HepG2 (cell line): ENCODE measurements at places on chromosomes 4 and X. TPM values are rescaled to one million over a fixed set of nuclear protein-coding genes. Genes with fewer than 3 reads are reported as not detected.

DNA sequence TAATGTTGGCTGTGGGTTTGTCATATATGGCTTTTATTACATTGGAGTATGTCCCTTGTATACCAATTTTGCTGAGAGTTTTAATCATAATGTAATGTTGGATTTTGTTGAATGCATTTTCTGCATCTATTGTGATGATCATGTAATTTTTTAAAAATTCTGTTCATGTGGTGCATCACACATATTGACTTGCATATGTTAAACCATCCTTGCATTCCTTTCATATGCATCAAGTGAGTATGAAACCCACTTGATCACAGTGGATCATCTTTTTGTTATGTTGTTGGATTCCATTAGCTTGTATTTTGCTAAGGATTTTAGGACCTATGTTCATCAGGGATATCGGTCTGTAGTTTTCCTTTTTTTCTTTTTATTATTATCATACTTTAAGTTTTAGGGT lies 12.1 kb downstream of the HEPH start:
- DNase-seq: no peak

DNA sequence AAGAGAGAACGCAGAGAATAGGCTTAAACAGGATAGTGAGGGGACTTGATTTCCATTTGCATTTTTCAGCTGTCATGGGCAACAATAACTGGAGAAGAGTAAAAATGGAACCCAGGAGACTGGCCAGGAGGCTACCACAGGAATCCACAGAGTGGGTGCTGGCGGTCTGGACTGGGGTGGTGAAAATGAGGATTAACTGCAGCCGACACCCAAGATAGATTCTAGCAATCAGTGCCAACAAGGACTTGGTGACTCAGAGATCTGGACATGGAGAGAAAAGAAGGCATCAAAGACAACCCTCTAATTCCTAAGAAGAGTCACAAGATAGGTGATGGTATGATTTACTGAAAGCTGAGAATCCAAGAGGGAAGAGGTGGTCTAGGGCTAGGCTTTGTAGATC lies 102.8 kb downstream of the ATP8A1 start:
- DNase-seq: no peak

DNA sequence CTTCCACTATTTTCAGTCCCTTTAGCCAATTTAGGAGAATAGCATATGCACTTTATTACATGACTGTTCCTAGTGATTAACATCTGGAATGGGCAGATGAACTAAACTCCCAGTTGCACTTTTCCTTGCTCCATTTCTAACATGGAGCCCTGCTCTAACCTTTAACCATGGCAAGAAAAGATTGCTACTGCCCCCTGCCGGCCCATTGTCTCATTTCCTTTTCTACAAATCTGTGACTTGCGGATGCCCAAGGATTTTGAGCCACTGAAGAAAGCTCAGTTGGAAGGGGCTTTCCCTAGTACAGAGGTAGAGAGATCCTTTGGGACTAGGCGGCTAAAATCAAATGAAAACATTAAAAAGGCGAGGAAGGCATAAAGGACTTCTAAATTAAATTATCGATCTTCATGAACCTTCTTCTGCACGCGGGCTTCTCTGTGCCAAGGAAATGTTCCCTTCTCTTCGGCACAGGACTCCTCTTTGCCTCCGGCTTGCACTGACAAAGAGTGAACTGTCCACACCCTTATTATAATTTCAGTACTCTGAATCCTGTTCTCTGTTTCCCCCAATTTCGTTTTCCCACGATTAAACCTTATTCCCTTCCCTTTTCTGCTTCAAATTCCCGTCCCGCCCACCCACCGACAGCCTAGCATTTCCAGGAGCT lies 577 bp upstream of the GLRA2 start:
- DNase-seq: peak; percentile 10

GRCh38 chr4:14961292-14961691 lies 41.0 kb upstream of the CPEB2 start:
- no peak for DNase-seq

TKTL2 gene
- not detected in 2 replicates for total RNA-seq

- DNase-seq: no peak
These were observed 48.1 kb downstream of the GPRIN3 start for GRCh38 chr4:89259301-89260028.
